NT2/D1 (cell line): ENCODE measurements at places on chromosomes 6 and 20.

GRCh38 chr20:23180451-23180921 is 94.4 kb upstream of the CD93 start:
- no peak for DNase-seq

DNA sequence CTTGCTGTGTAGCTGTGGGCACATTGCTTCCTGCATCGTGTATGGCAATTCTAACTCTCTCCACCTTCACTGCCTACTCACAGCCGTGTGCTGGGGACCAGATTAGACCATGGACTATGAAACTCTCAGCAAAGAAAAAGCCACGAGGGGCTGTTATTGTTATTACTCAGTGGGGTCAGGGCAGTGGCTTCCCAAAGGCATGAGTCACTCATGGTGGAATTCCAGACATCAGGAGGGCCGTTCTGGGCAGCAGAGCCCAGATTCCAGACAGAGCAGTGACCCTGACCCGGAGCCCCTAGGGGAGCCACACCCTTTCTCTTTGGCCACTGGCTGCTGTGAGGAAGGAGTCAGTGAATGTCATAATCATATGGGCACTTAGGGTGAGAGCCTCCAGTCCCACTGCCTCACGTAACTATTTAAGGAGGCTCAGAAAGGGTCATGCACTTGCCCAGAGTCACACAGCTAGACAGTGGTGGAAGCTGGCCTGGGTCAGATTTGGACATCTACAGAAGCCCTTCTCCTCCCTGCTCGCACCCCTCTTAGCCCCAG is 22.2 kb upstream of the CCN5 start:
- DNase-seq = no peak

DNA sequence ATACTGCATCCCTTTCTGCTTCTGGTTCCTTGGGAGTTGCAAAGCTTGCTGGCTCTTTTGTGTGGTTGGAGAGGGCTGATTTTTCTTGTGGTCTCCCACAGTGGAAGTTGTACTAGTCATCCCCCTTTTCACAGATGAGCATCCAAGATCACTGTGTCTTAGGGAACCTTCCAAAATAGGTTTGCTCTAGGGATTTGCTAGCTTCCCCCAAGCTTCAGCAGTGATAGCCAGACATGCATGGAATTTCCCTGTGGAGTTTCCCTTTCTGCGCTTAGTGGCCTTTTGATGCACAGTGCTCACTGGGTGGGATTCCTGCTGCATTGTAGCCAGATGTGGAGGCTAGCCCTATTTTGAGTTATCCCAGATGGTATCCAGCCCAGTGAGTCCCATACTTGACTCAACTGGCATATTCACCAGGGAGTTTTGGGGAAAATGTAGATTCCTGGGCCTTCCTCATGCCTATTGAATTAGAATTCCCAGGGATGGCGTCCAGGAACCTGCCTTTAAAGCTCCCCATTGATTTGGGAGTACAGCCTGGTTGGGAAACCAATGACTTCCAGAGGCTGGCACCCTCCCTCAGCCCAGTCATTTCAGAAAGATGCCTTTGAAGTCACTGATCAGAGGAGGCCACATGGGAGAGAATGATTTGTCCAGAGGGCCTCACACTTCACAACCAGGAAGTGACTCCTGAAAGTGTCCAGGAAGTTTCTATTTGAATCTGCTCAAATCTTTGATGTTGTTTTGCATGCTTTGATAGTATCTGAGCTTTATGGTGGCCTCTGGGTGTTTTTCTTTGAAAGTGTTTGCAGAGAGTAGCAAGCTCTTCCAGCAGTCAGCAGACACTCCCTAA is 25.9 kb downstream of the PPARD start:
- no peak for DNase-seq

GRCh38 chr20:58116505-58116904 is 111.9 kb downstream of the ANKRD60 start:
- DNase-seq = no peak

GRCh38 chr6:162343198-162343935 is 384.2 kb downstream of the PRKN start:
- no peak for DNase-seq

DNA sequence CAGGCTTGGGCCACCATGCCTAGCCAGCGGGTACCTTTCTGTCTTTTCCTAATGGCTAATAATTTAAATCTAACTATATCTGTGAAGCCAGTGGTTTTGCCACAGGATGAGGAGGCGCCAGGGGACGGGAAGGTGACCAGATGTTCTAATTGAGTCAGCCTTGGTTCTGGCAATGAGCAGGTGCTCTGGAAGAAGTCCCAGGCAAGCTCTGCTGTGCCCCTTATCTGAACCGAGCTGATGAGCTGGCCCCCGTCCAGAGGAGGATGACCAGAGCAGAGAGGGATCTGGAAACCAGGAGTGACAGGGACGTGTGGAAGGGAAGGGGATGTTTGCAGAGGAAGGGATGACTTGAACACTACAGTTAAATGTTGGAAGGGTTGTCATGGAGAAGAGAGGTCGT is 46.7 kb downstream of the SLC35D3 start:
- no peak for DNase-seq
